ENCODE measurements at places on chromosomes 3 and 15.

GRCh38 chr3:193978030-193978429, 157.9 kb upstream of the HES1 start:
- DNase-seq, result no peak

DNA sequence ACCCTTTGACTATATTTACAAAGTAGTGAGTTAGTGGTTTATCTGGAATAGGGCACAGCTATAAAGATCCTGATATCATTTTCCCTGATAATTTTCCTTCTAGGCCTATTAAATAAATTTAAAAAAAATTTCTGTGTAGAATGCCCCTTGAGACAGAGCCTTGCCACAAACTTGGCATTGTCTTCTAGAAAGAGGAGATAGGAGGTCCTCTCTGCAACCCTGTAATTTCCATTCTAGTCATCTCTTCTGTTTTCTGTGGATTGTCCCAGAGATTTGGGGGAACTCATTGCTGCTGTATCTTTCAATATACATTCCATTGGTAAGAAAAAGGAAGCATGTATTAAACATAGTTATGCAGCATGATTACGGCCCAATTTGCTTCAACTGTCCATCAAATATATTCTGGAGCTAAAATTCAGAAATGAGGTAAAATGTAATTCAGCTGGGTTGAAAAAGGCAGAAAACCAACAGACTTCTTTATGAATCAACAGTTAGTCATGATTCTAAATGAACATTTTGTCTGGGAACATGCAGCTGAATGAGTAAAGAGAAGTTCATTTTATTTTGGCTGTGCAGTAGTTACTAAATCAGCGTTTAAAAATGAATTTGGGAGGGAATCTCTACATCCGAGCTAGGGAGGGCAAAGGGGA, 401.1 kb downstream of the NAALADL2 start:
- DNase-seq, result no peak

DNA sequence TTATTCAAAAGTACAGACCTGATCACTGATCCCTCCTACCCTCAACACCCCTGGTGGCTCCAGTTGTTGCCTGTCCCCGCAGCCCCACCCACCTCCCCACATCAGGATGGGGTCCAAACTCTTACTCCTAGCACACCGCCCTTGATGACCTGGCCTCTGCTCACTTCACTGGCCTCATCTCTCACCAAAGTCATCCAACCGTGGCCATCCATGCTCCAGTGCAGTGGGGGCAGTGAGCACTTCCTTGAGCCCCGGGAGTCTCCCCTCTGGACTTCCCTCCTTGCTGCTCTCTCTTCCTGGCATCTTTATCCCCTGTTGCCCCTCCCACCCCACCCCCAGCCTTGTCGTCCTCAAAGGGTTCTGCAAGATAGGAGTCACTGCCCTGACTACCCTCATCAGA, 191.1 kb downstream of the CACNA2D3 start:
- DNase-seq, result no peak

DNA sequence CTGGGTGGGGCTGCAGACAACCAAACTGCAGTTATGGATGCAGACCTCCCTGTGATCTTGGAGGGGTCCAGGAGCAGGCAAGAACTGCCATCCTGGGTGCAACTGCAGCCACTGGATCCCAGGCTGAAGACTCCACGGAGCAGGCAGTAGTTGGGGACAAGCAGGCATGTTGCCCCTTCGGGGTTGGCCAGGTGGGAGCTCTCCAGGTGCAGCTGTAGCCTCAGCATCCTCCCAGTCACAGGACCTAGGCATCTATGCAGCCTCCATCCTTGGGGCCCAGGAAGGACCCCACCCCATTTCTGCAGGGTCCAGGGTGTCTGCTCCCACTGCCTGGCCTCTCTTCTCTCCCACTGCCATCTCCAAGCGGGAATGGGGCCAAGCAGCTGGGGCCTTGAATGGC, 322.2 kb upstream of the RBMS3 start:
- DNase-seq, result no peak

- no peak for DNase-seq
These were observed 33.9 kb upstream of the TMCO5A start for GRCh38 chr15:37900326-37901221.

GRCh38 chr15:42378011-42378410, 18.7 kb downstream of the CAPN3 start:
- DNase-seq, result no peak

- no peak for DNase-seq
These were observed 27.4 kb upstream of the RPS17 start for GRCh38 chr15:82567661-82568060.

GRCh38 chr15:62874959-62875625, 167.5 kb upstream of the TPM1 start:
- DNase-seq, result no peak

DNA sequence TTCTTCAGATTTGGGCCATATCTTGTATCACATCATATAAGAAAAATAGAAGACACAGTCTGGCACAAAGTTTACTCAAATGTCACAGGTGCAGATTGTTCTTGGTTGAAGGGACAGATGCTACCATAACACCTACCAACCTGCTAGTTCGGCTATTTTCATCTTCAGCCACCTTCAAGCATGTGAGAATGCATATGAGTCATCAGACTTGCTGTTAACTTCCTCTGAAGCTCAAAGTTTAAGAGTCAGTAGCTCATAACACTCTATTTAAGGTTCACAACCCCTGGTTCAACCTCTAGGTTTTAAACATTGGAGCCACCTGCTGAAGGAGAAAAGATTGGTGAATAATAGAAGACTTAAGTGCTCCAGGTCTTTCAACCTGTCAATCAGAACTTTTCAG, 522.8 kb downstream of the NLGN1 start:
- no peak for DNase-seq

GRCh38 chr3:153972862-153973261, 148.3 kb upstream of the ARHGEF26 start:
- no peak for DNase-seq

DNA sequence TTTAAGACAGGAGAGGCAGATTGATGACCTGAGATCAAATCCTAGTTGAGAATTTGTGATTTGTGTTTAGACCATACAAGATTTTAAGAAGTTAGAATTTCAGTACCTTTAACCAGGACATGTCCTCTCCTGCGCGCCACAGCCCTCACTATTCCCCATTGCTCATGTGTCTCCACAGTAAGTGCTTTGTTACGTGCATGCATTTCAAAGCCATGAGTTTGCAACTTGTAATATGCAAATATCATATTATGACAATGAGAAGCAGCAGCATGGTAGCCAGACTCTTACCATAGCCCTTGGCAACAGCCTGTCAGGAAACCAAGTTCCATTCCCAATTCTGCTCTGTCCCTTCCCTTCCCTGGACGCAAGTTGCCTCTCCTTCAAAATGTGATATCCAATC, 73.3 kb upstream of the ATP13A5 start:
- DNase-seq, result no peak

DNA sequence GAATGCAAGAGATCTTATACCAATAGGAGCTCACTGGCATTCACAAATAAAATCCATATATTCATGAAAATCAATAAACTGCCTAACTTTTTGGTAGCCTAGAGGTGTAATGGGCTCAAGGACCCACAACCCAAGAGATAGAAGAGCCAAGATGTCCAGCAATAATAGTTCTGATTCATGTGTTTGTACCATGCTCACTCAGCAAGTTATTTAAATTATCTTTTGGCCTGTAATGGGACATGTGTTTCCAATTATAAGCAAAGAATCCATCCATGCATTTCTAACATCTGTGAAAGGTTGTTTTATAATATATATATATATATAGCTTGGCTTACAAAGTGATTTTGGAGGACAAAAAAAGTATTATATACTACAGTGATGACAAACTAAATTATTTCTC, 29.7 kb upstream of the SHC4 start:
- DNase-seq, result no peak

GRCh38 chr15:32885713-32886112, 167.9 kb downstream of the GREM1 start:
- no peak for DNase-seq

GRCh38 chr15:78276064-78276943, 11.9 kb downstream of the DNAJA4 start:
- DNase-seq, result no peak

DNA sequence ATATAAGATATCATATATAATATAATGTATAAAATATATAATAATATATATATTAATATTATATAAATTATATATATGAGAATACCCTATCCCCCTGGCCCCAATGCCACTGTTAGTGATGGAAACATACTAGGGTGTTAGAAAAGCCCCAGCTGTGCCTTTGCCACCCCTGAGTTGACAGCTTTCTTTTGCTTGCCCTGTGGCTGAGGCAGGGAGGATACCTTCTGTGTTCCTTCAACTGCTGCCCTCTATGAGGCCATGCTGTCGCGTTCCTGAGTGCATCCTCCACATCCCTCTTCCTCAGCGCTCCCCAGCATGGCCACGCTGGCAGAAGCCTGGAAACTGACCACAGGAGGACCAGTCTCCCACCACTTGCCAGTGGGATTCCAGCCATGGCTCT, 26.3 kb downstream of the FAN1 start:
- no peak for DNase-seq

GRCh38 chr3:128805772-128806171, 73.6 kb upstream of the ACAD9 start:
- no peak for DNase-seq

GRCh38 chr15:80849308-80849707, 70.1 kb downstream of the CEMIP start:
- DNase-seq, result no peak

GRCh38 chr3:33962396-33962795, 164.0 kb downstream of the PDCD6IP start:
- DNase-seq, result no peak

DNA sequence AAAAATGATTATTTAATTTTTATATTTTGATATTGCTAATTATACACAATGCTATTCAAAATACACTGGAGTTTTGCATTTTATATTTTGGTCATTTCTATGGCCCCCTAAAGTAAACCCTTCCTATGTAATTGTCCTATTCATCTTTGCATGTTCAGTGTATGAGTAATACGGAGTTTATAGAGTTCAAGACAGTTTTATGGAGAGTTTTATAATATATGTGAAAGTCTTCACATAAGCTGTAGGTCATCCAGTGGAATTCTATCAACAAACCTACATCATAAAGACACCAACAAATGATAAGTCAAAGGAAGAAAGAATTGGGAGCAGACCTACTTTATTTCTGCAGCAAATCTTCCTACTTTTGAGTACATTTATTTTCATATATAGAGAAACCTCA, 1200.4 kb upstream of the EPHA6 start:
- DNase-seq, result no peak

DNA sequence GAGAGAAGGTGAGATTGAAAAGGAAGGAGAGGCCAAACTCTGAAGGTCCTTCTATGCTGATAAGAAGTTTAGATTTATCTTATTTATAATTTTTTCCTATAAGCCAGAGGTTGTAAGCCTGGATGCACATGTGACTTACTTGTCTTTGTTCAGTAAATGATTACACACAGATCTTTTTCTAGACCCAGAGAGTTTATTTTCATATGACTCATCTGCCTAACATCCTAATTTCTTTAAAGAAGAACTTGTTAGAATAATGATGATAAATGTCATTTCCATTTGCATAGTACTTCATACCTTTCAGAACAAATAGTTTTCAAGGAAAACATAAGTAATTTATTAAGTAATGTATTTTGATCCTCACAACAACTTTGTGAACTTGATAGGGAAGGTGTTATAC, 434.8 kb upstream of the DPH6 start:
- DNase-seq, result no peak

DNA sequence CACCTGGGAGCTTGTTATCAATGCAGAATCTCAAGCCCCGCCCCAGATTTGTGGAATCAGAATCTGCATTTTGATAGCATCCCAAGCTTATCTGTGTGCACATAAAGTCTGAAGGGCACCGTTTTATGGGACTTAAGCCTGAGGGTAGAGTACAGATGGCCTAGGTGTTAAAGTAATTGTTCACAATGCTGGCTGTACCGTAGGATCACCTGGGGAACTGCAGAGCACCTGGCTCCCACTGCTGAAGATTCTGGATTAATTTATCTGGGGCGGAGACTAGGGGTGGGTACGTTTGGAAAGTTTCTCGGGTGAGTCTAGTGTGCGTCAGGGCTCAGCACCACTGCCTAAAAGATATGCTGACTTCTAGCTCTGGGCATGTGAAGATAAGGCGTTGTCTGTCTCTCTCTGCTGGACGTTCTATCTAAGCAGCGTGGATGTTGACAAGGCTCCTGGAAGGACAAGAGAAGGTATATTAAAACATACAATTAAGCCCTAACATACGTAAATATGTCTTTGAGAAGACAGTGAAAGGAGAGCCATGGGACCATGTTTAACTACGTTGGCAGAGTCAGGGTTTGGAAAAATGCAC, 63.2 kb upstream of the RASGRP1 start:
- DNase-seq, result no peak

GRCh38 chr3:126654571-126655383, at the start of gene TXNRD3:
TXNRD3 (minus strand) TSS chr3:126655124.
- peak; percentile 74 for DNase-seq

DNA sequence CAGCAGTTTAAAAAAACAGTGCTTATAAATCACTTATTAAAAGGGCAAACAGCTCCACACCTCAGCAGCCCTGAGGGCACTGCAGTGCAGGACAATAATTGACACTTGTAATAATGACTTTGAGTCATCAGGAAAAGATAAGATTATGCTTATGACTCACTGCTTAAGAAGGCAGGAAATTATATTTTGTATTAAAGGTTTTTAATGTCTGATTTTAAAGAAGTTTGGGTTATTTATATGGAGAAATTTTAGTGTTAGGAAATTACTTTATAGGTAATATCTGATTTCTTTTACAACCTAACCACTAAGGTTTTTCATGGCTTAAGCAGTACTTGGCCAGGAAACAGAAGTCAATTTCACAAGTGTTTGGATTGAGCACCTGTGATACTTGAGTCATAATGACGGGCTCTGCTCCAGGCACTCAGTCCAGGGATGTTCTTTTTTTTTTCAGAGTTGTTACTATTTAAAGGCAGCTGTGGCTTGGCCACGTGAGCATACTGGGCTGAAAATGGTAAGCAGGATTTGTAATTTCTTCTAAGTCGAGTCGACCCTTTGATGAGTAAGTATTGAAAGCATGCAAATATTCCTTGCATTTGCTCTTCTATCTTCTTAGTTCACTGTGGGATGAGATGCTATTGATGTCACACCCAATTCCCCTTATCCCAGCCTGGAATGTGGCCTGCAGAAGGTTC, 21.6 kb upstream of the SLC6A20 start:
- no peak for DNase-seq

- no peak for DNase-seq
These were observed 37.2 kb downstream of the SNRK start for GRCh38 chr3:43323541-43323940.

DNA sequence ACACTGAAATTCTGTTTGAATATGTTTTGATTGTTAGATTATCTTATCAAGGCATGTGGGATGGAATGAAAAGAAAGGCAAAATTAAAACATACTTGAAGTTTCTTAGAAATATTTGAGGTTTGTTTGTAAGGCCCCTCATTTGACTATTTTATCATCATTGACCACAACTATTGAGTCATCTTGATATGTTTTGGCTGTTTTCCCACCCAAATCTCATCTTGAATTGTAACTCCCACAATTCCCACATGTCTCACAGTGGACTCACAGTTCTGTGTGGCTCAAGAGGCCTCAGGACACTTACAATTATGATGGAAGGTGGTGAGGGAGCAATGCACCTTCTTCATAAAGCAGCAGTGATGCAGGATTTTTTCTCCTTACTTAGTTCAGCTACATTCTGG, 917.1 kb downstream of the PLOD2 start:
- no peak for DNase-seq

GRCh38 chr15:63094495-63094931, 27.1 kb upstream of the LACTB start:
- no peak for DNase-seq

Data from stimulated activated CD4-positive, alpha-beta T cell treated with anti-CD3 and anti-CD28 coated beads, Interleukin-1b, Interleukin-23, amount 100 ng/mL, for 24 hours (primary cell).